Kidney epithelial cell (primary cell): ENCODE measurements at places on chromosomes 12 and 14.

DNA sequence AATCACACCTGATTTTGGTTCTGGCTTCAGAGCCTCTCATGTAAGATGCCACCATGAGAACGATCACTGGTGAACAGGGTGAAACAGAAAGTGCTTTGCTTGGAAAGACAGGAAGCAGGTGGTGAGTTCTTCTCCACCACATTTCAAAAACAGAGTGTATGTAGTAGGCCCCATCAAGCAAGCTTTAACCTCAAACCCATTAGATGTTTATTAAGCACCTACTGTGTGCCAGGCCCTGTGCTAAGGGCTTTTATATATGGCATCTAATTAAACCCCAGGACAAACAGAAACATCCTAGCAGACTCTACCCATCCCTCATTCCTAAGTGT lies 47.8 kb upstream of the MED13L start:
- no peak for DNase-seq

DNA sequence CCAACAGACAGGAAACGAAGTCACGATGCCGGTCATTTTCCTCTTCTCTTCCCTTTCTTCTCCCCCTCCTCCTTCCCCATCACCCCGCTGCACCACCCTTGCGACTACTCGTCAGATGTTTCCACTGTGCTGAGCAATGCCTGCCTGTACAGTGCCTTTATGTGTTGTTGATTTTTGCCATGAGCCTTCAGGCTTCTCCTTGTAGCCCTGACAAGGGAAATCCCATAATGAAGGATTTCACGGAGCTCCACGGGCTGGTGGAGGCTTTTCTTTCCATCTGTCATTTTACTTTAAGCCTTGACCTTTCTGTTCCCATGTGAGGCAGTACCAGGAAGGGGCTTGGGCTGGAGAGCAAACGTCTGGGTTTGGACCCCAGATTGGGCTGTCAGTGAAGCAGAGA lies 28.7 kb upstream of the CCND2 start:
- DNase-seq, result no peak

- DNase-seq, result no peak
These were observed 783.6 kb upstream of the TBX3 start for GRCh38 chr12:115467531-115467930.

DNA sequence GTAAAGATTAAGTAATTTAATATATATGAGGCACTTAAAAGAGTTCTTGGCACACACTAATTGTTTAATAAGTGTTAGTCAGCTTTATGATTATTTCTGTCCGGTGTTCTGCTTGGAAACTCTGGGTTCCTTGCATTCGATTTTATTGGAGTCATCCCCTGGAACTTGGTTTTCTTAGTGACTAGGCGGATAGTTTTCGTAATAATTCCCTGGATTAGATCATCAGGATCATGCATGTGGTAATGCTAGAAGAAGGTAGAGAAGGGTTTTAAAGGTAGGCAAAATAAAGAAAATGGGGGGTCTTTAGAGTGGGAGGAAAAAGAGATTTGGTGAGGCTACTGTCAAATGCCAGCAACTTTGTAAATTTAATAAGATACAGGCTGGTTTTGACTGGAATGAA lies 88.4 kb downstream of the MYF5 start:
- DNase-seq, result no peak

GRCh38 chr14:89640141-89640540 lies 223.1 kb upstream of the FOXN3 start:
- DNase-seq, result no peak

GRCh38 chr12:121812320-121812871 lies 8.6 kb downstream of the SETD1B start:
- DNase-seq, result no peak

DNA sequence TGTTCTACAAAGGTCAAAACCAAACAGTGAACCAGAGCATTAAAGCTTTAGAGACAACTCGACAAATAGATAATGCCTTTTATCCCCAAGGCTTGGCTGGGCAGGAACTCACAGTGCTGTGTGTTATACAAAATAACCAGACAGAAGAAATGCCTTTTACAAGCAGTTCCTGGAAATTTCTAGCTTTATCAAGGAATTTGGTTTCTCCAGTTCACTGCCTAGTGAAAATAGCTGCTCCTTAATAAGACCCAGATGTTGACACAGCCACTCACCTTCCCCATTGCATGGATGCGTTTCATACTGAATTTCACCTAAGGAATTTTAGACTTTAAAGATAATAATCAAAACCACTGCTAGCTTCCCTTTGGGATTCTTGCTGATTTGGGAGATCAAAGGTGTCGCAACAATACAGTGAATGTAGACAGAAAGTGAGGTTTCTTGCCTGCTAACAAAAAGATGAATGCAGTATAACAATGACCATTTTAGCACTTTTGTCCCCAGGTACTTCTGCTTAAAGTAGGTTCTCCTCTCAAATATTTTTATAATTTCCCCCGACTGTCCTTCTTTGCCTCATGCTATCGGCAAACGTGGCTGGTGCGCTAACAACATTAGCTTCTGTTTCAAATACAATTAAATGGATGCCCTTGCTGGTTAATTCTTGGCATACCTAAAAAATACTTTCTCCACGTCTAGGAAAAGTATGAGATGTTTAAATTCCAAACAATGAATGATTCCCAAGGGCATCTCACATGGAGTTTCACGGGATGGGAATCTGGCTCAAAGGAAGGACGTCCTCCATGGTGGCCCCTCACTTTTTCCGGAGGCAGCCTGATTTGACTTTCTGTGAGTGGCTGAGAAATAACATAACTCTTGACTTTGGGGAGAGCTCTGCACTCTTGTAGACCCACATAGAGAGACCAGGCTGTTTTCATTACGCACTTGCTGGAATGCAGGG lies 162.4 kb downstream of the C12orf75 start:
- DNase-seq, result peak; percentile 39

DNA sequence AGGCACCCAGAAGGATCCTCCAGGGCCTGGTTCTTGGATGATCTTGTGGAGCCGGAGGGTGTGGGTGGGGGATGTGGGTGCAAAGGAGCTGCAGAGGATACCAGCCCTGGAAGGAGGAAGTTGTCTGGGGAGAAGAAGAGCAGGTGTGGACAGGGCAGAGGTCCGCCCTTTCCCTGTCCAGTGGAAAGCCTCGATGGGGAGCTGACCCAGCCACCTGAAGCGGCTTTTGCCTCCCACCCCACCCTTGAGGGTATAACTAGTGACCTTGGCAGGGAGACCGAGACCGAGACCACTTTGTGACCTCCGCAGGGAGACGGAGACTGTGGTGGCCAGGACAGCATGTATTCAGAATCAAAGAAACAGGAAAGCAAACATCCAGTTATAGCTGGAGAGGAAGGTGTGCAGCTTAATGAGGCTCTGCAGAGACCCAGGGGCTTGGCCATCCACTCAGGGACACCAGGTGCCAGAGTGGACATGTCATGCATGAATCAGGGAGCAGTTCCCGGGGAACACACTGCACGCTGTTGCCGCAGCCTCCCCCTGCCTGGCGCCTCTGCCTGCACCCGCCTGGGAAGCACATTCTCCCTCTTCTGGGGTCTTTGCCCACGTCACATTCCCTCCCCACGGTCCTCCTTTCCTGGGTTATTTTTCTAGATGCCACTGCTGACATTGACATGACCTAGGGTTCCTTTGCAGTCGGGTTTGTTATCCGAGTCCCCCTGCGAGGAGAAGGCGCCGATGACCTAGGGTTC lies 87.7 kb downstream of the ADGRD1 start:
- DNase-seq, result no peak

DNA sequence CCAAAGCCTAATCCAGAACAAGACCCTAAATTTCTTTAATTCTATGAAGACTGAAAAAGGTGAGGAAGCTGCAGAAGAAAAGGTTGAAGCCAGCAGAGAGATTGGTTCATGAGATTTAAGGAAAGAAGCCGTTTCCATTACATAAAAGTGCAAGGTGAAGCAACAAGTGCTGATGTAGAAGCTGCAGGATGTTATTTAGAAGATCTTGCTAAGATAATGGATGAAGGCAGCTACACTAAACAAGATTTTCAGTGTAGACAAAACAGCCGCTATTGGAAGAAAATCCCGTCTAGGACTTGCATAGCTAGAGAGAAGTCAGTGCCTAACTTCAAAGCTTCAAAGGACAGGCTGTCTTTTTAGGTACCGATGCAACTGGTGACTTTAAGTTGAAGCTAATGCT lies 65.4 kb upstream of the AMIGO2 start:
- no peak for DNase-seq

DNA sequence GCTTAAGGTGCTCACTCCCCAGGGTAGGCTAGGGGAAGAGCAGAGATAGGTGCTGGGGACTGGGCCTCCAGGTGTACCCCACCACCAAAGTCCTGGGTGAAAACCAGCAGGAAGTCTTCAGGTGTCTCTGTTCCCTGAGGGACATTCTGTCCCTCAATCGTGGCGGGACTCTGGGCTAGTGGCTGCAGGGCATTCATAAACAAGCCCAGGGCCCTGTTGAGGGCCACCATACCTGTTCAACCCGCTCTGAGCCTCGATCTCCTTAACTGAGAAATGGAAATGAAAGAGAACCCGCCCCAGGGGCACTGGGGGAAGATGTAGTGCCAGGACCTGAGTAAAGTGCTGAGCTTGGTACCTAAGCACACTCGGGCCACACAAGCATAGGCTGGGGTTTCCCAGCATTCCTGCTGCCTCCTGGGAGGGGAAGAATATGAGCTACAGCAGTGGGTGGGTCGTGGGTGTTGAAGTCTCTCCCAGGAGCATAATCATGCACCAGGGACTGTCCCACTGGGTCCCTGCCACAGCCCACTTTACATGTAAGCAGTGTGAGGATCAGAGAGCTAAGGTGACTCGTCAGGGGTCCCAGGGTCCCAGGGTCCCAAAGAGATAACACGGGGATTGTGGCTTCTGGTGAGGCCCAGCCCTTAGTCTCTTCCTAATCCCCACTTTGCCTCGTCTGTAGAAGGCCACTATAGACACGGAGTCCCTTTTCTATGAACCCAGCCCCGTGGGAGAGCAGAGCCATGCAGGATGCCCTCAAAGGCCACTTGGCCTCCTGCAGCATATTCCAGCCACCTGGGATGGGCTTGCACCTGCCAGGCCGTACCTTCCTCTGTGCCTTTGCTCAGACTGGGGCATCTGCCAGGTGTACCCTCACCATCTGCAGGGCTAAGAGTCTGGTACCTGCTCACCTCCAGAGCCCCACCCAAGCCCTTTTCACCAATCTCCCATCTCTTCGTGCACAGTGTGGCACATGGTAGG lies 14.4 kb downstream of the FAM222A start:
- no peak for DNase-seq
